Mucosa of gallbladder (tissue), 1 donor: ENCODE measurements at places on chromosomes 2 and 18. TPM values are rescaled to one million over a fixed set of nuclear protein-coding genes. Genes with fewer than 3 reads are reported as not detected.

DNA sequence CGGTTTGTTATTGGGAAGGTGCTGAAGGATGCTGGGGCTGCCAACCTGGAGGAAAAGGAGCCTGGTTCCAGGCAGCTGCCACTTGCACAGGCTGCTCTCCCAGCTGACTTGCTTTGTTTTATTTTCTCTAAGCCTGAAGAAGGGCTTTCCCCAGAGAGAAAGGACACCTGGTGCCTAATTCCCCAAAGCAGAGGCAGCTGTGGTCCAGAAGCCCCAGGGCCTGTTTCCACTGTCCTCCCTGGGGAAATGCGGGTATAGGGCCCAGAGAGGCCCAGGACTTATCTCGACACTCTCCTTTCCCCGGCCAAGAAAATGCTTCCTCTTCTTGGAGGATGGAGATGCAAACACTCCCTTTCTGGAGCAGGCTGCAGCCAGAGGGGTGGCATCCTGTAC is 30.1 kb downstream of the INO80C start:
- no peak for DNase-seq

The CROCC2 gene
- 0.09 TPM for total RNA-seq

GRCh38 chr2:54704688-54705605 is 18.5 kb upstream of the EML6 start:
- no peak for DNase-seq

DNA sequence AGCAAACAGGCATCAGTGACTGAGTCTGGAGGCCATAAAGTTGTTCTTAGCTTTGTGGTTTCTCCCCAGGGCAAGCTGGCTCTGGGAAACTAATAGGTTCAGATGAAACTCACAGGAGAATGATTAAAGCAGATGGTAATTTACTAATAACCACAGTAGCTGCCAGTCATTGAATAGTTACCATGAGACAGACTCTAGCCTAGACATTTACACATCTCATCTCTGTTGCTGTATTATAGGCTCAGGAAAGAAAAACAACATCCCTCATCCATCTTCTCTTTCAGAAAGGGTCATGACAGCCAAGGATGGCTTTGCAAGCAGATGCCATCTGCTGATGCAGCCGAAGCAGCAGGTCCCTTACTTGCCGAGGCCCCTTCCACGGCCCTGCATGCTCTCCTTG is 314.0 kb upstream of the ID2 start:
- no peak for DNase-seq

The LINC00305 gene
- total RNA-seq: not detected

DNA sequence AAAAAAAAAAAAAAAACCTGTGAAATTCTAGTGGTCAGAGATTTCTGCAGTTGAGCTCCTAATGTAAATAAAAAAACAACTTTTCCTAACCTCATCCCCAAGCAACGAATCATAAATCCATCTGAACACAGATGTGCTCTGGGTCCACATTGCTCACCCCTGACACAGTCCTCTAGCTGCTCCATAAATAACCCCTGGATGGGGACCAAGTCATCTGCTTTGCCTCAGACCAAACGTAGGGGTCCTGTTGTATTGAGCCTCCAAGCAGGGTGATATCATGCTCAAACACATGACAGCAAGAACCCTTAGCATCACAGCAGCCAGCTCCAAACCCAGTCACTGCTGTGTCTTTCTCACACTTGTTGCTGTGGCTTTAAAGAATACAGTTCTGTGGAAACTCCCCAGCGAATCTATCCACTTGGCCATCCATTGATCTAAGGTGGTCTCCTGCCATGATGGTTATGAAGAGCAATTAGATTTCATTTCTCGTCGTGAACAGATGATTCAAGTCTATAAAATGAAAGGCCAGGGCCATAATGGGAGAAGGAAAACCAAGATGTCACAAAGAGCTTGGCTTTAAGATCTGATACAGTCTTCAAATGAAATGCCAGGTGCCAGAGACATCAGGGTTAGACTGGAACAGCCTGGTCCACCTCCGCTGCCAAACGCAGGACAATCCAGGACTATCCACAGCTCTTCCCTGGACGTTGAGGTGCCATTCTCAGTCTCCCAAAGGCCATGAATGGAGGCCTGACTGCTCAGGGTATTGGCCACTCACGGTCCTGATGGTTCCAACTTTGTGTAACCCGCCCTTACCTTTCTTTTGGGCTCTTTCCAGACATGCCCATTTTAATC is 39.0 kb downstream of the TBC1D8 start:
- no peak for DNase-seq

The CBLN2 gene
- total RNA-seq: 0.40 TPM

DNA sequence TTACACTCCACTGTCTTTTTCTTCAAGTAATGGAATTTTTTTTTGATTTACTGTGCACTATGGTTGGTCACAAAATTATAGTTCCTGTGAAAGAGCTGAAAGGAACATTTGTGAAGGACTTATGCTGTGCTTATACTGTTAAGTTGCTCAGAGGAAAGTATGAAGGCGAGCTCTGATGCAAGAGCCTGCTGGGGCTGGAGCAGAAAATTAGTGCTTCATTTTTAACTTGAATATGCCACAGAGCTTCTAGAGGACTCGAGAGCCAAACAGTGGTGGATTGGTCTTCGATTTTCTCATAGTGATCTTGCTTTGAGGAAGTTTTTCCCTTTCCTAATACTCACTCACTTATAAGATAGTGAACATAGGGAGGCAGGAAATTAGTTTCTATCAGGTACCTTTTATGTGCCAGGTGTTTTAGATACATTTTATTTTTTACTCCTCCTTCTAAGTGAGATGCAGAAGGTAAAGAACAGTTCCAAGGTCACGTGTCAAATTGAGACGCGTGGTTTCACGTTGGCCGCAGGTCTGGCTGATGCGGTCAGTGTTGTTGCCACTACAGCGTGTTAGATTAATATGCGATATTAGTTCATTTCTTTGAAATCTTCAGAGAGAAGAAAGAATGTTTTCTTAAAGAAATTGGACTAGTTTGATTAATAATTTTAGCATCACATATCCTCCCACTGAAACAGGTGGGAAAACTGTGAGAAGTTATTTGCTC is 20.2 kb downstream of the GATA6 start:
- no peak for DNase-seq

- no peak for DNase-seq
These were observed 146.8 kb downstream of the SATB2 start for GRCh38 chr2:199310771-199311585.

The ELOA2 gene
- total RNA-seq: not detected

DNA sequence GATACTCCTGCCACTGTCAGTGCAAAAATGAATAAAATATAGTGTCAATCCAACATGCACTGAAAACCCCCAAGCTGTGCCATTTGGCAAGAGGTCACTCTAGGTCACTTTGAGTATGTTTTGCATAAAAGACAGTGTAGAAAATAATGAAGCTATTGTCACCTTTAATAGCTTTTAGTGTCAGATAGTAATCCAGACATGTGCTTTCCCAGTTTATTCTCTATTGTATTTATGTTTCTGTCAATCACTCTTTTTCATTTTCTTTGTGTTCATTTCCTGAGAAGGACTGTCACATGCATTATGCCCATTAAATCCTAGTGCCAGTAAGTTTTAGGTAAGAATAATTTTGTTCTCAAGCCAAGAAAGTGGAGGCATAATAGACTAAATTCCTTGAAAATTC is 1073.9 kb upstream of the CDH2 start:
- no peak for DNase-seq

The PIEZO2 gene
- 1.5 TPM for total RNA-seq

DNA sequence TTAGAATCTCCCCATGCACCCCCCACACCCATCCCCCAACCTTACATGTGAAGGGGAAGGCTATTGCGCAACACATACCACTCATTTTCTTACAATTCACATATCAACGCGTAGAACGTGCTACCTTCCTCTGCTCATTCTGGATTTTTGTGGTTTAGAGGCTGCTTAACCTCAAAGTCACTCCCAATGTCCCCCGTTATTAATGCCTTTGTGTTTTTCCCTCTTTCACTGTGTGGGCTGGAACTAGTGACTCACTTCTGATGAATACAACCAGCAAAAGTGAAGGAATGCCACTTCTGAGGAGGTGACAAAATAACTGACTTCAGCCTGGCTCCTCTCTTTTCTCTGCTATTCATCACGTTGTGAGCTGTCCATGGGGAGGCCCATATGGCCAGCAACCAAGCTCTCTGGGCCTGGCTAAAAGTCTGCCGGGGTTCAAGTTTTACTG is 342.5 kb upstream of the NXPH2 start:
- DNase-seq: no peak

The CD8B2 gene
- 0.09 TPM for total RNA-seq

DNA sequence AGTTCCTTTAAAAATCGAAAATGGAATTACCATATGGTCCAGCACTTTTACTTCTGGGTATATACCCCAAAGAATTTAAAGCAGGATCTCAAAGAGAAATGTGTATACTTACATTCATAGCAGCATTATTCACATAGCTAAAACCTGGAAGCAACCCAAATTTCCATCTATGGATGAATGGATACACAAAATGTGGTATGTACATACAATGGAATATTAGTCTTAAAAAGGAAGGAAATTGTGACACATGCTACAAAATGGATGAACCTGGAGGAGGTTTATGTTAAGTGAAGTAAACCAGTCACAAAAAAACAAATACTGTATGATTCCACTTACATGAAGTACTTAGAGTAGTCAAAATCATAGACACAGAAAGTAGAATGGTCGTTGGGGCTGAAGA is 147.9 kb upstream of the LTBP1 start:
- no peak for DNase-seq

DNA sequence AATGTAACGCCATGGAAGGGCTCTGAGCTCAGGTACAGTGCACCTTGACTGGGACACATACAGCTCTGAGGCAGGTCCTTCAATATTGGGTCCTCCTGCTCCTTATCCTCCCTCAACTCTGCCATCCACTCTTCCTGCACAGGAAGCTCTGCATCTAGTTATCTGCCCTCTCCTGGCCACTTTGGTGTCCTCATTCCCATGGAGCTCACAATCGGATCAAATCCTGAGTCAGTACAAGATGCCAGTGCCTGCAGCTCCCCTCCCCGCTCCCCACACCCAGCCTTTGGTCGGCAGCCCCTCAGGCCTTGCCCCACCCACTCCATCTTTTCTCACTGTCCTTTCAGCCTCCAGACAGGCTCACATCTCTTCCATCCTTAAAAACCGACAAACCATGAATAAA is 58.0 kb downstream of the LRRFIP1 start:
- DNase-seq: no peak

DNA sequence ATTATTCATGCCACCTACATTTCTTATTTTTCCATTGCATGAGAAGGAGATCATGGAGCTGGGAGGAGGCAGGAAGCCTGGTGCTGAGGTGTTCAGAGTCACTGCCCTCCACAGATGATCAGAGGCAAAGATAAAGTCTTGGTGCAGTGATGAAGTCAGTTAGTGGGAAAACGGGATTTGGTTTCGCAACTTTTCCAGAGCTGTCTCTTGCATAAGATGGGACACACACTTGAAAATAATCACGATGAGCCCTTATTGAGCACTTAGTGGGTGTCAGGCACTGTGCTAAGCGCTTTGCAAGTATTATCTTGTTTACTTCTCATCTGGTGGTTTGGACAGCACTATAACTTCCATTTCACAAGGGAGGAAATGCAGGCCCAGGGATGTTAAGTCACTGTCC is 222.1 kb upstream of the SMAD2 start:
- no peak for DNase-seq

The CFAP65 gene
- total RNA-seq: 0.29 TPM

The VWA3B gene
- total RNA-seq: 0.58 TPM

GRCh38 chr18:76219023-76219422 is 276.0 kb downstream of the ZNF516 start:
- no peak for DNase-seq

The CXCR1 gene
- not detected for total RNA-seq

The SLC4A5 gene
- total RNA-seq: 4.7 TPM

The DDX1 gene
- 69.1 TPM for total RNA-seq

DNA sequence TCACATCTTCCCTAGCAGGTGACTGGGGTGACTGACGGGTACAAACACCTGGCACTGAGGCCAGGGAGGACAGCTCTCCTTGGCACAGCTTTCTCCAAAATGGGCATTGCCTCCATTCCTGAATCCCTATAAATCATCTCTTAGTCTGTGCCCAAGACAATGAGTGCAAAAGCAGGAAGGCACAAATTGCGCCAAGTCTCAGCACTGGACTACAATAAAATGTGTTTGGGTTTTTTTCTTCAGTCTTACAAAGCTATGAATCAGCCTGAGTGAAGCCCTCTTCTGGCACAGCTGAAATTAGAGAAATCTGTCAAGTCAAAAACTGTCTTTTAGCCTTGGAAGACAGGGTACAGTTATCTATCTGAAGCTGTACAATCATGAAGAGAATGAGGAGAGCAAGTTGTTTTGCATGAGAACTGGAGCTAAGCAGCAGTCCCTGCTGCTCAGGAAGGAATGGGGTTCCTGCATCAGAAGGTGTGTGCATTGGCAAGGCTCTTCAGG is 90.8 kb downstream of the EPB41L3 start:
- DNase-seq: no peak

DNA sequence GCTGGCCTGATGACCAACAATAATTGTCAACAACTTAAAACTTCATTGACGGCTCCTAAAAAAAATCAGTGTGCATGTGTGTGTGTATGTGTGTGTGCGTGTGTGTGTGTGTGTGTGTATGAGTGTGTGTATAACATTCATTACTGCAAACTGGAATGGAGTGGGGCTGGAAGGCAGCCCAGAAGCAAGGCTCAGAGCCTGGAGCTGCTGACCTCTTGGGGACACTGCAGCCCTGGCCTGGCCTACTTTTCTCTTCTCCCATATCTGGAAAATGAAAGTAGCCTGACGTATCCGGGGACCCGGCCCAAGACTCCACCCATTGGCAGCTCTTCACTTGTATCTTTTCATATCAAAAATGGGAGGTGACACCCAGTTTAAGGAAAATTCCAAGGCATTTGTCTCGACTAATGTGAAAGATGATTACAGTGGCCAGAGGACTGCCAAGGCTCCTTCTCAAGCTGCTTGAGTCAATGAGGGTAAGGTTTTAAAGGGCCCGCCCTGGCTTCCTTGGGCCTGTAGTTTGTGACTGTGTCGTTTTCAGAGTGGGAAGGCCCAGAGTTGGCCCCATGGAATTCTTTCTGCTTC is 72.4 kb upstream of the IL1R1 start:
- peak; percentile 88 for DNase-seq

DNA sequence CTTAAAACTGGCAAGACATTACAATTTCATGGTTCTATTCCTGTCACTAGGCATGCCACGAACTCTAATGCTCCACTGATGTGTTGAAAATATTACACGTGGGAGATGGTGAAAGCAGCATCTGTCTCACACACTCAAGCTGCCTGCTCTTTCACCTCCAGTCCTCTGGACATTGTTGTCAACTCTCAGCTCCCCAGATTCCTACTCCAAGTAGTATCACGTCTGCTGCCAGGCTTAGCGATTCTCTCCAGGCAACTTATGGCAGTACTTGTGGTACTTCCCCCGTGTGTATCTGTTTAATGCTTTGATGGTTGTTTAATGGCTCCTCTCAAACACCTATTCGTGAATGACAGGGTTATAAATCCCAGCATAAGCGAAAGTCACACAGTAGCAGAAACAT is 103.8 kb downstream of the TMEFF2 start:
- no peak for DNase-seq

The FAM237A gene
- not detected for total RNA-seq

- DNase-seq: no peak
These were observed 47.2 kb downstream of the VAPA start for GRCh38 chr18:9961041-9961440.

The POTEI gene
- total RNA-seq: 0.03 TPM
